Activated naive CD4-positive, alpha-beta T cell treated with anti-CD3 and anti-CD28 coated beads for 36 hours (primary cell): ENCODE measurements at places on chromosomes 3 and 15.
A peak's percentile ranks its signal among the peaks of the same experiment; 100 is the strongest.

- DNase-seq, result peak; percentile 61
Measured at GRCh38 chr15:27017168-27017809, 46.3 kb downstream of the GABRG3 start.

GRCh38 chr3:29503958-29504357, 223.1 kb downstream of the RBMS3 start:
- DNase-seq, result no peak

- no peak for DNase-seq
Measured at GRCh38 chr3:197270558-197271317, 27.7 kb downstream of the DLG1 start.

GRCh38 chr3:81816473-81817250, 55.2 kb upstream of the GBE1 start:
- peak; percentile 14 for DNase-seq

DNA sequence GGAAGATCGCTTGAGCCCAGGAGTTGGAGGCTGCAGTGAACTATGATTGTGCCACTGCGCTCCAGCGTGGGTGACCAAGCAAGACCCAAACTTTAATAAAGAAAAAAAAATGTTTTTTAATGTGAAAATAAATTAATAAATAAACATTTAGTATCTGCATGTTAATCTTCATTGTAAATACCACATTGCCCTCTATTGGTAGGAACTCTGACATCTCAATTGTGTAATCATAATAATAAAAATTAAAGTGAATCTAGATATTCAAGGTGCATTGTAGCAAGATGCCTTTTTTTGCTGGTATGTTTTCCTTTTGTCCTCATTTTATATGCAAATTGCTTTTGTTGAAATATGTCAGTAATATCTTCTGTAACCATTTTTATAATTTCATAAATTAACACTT, 95.0 kb upstream of the LIMD1 start:
- DNase-seq, result no peak

DNA sequence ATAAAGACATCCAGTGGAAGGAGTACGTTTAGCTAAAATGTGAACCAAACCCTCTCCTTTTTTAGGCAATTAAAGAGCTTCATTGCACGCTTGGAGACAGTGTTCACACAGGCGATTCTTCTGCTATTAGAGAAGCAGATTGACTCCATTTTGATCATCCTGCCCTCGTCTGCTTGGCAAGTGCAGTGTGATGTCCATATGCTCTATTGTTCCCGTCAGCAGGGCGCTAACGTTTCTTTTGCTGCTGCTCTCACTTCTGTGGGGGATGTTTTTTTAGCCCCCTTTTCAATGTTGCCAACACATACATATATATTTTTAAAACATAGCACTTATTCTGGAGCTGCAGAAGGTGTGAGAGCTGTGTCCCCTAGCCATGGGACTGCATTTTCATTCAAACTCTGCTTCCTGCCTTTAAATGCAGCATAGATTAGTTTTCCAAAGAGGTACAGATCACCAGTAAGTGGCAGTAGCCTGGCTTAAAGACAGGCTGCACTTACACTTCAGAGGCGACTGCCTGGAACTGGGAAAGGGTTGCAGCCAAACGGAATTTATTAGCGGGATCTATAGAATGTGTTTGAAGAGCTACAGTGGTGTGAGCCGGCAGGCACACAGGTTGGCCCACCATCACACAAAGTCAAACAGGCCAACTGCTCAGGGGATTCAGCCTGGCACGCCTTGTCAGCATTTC, 292.6 kb upstream of the DPH6 start:
- no peak for DNase-seq
